ENCODE measurements at places on chromosomes 2 and 18. TPM values are rescaled to one million over a fixed set of nuclear protein-coding genes. Genes with fewer than 3 reads are reported as not detected.

DNA sequence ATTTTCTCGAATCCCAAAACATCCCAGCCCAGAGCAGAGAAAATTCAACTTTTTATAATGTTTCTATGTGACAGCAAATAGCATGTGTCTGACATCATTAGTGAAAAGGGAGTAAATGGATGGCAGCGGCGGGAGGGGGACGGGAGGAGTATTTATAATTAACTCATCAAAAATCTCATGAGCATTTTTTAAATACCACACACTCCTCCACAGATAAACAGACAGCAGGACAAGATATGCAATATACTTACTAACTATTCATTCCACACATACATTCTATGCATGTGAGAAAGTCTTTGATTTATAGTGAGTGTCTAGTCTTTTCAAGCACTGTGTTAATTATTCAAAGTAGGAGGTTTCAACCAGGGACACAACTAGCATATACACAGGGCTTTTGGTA is 107.6 kb downstream of the LRP2 start:
- DNase-seq, result no peak

DNA sequence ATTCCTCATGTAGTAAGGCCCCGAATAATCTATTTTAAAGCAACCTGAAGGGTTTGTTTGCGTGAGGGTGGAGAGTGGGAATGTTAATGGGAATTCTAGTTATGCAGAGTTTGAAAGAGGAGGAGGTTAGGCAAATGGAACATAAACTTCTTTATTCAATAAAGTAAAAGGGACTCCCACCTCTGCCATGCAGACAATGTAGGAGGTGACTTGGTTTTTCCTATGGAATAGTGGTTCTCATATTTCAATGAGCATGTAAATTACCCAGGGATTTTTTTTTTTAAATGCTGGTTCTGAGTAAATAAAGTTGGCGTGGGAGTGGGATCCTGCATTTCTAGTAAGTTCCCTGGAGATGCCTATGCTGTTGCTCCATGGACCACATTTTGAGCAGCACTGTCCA is 367.9 kb downstream of the THSD7B start:
- no peak for DNase-seq

The CRYBA2 gene
- 14.2 TPM for total RNA-seq

- no peak for DNase-seq
These were observed 168.2 kb downstream of the MCFD2 start for GRCh38 chr2:46747297-46747818.

The EMILIN2 gene
- total RNA-seq, result 7.0 TPM

DNA sequence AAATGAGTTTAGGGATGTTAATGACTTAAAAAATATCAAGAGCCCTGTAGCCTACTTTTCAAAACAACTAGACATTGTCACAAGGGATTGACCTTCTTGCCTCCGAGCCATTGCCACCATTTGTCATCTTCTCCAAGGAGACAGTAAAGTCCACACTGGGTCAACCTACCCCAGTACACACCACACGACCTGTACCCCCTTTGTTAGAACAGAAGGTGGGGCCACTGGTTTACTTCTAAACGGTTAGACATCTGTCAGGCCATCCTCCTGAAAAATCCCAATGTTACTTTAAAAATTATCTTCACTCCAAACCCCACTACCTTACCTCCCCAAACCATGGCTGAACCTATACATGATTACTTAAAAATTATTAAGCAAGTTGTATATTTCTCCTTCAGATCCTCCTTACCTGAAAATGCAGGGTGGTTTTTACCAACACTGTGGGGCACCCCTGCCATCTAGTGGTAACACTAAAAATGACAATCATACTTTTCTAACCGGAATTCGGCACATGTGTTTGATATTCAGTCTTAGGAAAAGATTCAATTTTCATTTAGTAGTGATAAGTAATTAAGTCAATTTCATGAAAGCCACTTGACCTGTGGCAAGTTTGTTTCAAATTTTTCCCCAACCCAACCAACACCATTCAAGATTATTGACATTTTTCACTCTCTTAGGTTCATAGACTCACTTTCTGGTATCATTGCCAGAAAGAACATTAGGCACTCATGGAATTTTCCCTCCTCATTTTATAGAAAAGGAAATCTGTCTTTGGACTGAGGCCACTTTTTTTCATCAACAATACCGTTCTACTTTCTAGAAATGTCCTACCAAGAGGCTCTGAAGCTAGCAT is 265.3 kb upstream of the PKDCC start:
- no peak for DNase-seq

The CACNB4 gene
- 4.6 TPM for total RNA-seq

DNA sequence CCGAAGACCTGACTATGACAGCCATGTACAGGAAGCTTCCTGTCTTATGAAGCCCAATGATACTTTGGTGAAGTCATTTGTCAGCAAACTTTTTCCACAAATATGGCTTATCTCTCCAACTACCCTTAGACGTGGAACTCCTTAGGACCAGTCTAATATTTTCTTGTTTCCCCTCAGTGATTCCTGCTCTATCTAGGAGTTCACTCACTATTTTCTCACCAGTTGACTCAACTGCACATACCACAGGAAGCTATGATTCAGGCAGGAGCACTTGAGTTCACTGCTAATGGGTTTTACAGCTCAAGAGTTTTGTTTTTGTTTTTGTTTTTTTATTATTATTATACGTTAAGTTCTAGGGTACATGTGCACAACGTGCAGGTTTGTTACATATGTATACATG is 109.3 kb downstream of the ANTXR1 start:
- DNase-seq, result no peak

- DNase-seq, result no peak
These were observed 65.8 kb downstream of the ARHGAP28 start for GRCh38 chr18:6795307-6795706.

- no peak for DNase-seq
These were observed 469.3 kb upstream of the RAB12 start for GRCh38 chr18:8139891-8140406.

DNA sequence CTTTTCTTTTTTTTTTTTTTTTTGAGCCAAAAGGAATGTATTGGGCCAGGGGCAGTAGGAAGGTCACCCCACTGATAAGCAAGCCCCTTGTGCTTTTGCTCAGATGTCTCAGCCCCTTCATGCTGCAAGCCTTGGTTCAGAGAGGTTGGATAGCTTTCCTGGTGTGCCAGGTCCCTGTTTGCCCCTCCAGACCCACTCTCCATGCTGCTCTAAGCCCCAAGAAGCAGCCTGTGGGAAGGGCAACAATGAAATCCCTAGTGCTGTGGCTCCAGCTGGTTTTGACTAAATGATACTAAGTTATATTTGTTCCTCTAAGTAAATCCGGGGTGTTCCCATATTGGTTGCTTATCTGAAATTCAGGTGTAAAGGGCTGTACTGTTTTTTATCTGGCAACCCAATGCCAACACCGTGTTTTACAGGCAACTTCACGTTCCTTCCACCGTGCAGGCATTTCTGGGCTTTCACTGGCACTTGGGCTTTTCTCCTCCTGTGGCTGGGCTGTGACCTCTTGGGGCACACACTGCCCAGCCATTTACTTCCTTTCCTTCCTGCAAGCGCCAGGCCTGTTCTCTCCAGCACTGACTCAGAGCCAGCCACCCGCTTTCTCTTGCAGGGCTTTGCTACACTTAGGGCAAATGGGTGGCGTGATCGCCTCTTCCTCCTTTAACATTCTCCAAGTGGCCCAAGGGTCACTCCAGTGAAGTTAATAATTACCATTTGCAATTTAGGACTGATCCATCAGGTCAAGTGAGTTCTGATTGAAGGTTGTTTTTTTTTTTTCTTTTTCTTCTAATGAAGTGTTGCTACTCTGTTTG is 21.6 kb downstream of the MERTK start:
- DNase-seq, result no peak

The TDRD15 gene
- total RNA-seq, result not detected

DNA sequence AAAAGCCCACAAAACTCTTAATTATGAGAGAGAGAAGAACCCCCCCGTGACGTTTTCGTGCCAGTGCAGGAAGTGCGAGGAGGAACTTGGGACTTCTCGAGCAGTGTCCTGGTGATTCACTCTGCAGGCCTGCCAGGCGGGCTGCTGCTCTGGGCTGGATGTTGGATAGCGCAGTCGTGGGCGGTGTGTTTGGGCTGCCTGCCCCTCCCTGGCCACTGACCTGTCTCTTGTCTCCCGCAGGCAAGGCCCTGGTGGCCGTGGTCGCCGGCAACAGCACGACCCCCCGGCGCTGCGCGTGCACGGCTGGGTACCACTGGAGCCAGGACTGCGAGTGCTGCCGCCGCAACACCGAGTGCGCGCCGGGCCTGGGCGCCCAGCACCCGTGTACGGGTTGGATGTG is 29.0 kb downstream of the TNFRSF11A start:
- DNase-seq, result no peak

The PLCD4 gene
- not detected for total RNA-seq
